NCI-H187 (cell line): ENCODE measurements at places on chromosomes 4 and X.

DNA sequence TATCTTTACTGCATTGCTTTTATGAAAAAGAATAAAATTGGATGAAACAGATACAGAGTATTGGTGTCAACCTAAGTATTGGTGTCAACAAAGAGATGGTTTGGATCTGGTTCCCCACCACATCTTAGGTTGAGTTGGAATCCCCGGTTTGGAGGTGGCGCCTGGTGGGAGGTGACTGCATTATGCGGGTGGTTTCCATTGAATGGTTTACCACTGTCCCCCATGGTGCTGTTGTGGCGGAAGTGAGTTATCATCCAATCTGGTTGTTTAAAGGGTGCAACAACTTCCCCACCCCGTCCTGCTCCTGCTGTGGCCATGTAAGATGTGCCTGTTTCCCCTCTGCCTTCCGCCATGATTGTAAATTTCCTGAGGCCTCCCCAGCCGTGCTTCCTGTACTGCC is 52.8 kb upstream of the CD99 start:
- DNase-seq: no peak

DNA sequence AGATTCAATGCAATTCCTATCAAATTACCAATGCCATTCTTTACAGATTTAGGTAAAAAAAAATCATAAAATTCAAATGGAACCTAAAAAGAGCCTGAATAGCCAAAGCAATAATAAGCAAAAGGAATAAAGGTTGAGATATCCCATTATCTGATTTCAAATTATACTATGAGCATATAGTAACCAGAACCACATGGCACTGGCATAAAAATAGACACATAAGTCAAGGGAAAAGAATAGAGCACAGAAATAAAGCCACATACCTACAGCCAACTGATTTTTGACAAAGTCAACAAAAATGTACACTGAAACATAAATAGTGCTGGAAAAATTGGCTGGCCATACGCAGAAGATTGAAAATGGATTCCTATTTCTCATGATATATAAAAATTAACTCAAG is 853.7 kb downstream of the FAT4 start:
- DNase-seq: no peak

GRCh38 chr4:84597450-84597849 is 14.5 kb downstream of the CDS1 start:
- DNase-seq: no peak

- peak; percentile 25 for DNase-seq
Measured at GRCh38 chr4:150244600-150244999, 166.4 kb downstream of the DCLK2 start.
